ENCODE measurements at places on chromosomes 7 and 10.

DNA sequence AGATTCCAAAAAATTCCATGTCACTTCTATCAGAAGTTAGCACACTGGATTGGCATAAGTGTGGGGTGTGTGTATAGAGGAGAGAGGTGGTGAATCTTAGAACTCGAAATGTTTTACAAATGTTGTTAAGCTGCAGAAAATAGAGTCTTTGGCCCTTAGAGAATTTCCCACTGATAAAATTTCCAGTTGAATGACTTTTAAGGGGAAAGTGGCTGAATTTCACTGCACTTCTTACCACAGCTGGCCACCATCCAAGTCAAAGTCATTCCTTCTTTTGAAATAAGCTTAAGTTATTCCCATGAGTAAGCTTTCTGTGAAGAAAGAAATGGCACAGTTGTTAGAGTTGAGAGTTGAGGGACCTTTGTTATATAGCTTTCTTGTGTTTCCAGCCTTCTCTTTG is 13.9 kb downstream of the VCL start:
- DNase-seq: no peak

DNA sequence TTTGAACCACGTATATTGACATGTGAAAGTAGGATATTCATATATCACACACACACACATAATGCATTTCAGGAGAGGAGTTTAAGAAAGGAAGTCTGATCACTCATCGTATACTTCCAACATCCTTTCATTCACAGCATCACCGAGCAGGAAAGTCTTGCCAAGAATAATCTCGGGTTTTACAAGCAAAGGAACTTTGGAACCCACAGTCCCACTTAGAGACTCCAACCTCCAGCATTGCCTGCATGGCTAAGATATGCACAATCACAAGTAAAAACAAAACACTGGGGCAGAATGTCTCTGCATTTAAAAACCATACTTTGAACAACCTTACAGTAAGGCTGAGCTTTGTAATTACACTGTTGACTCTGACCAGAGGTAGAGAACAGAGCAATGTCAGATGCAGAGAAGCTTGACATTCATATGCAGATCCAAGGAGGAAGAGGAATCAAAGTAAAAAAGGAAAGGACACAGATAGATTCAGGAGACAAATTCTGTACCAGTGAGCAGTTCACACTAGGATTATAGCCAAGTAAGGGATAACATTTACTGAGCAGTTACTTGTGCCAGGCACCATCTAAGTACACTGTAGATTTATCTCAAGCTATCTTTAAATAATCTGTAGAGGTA is 14.8 kb downstream of the THSD7A start:
- DNase-seq: no peak

DNA sequence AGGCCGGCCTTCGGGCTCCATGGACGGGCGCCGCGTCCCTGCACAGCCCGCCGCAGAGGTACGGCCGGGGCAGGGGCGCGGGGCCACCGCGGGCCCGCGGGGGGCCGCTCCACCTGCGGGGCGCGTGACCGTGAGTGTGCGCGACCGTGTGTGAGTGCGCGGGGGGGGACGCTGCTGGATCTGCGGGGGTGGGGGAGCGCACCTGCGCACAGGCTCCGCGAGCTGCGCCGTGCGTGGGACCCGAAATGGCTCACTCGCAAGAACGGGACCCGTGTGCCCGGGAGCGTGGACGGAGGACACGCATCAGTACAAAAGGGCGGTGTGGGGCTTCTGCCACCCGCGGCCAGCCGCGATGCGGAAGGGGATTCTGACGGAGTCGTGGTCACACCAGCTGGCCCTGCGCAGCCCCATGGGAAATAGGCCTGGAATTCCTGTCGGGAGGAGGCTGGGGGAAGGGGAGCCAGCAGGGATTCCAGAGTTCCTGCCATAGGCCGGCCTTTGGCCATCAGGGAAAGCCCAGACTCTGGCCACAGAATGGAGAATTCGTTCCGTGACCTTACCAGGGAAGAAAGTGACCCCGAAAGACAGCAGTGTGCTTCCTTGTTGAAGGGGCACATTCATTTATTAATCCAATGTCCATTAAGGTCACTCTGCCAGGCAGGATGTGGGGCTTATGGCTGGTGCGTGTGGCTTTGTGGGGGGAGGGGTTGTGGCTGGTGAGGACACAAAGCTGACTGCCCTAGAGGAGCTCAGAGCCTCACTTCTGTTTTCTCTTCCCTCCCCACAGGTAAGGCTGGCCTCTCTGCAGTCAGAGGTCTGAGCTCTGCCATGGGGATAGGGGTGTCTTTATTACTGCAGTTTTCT is 494 bp downstream of the REPIN1 start:
- DNase-seq: peak; percentile 81

DNA sequence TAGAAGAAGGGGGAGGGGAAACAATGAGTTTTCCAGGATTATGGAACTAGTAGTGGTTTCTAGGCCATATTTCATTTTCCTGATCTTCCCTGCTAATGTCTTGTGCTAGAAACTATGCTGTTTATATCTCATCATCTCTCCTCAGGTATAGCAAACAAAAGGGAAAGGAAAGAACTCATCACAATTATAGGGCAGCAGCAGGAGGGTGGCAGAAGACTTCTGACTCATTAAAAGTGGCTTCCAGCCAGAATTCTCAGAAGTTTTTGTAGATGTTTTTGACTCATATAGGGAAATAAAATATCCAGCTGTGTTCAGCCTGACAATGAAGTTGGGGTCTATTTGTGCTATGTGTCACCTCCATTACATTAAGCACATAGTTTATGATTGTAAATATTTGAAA is 6.5 kb downstream of the AHR start:
- DNase-seq: no peak

- no peak for DNase-seq
Observed at GRCh38 chr10:11023009-11023953, 5.6 kb downstream of the CELF2 start.

DNA sequence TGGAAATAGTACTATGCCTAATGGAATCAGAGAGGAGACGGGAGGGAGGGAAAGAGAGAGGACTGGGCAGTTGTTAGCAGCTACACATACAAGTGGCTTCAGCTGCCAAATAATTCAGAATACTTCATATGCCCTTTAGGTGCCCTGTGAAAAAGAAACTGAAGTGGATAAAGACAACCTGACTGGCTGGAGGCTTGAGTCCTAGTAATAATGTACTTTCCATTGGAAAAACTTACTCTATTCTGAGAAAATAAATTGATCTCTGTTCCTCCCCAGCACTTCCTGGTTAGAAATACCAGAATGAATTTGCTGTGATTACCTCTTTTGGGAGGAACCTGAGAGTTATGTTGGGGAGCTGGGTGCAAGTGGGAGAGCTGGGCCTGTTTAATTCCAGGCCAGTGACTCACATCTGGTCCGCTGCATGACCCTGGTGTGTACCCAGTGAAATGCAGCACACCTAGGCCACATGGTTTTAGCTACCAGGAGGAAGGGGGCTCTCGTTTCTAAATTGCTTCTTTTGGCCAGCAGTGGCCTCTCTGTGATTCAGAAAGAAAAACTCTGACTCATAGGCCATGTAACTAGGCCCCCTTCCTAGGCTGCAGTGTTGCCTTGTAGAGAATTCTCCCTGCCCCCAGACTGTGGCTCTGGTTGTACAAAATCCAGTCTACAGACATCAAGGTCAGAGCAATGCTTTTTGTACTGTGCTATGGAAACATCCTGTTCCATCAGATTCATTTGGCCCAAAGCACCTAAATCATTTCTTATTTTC is 6.5 kb downstream of the AGFG2 start:
- no peak for DNase-seq

All from right kidney (tissue), 9 donors.